NCI-H774 (cell line): ENCODE measurements at places on chromosomes 5 and 9.

GRCh38 chr9:84111726-84112125 lies 131.1 kb downstream of the RMI1 start:
- DNase-seq = no peak

- no peak for DNase-seq
These were observed 50.2 kb upstream of the UBAC1 start for GRCh38 chr9:136011376-136011702.

DNA sequence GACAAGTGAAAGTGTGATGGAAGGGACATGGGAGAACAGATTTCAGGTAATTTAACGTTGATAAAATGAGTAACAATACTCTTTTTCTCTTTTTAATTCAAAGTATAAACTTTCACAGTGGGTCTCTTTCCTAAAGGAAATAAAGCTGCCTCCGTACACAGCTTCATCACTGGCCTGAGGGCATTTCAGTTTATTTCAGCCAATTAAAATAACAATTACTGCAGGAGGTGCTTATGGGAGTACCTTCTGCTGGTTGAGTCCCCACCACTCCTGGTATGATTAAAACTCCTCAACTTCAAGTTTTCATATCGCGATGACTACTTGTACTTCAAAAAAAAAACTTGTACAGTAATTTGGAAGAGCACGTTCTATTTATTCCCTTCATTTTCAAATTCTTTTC lies 1845.9 kb downstream of the MAT2B start:
- no peak for DNase-seq

GRCh38 chr5:128687930-128688329 lies 149.9 kb upstream of the FBN2 start:
- no peak for DNase-seq

DNA sequence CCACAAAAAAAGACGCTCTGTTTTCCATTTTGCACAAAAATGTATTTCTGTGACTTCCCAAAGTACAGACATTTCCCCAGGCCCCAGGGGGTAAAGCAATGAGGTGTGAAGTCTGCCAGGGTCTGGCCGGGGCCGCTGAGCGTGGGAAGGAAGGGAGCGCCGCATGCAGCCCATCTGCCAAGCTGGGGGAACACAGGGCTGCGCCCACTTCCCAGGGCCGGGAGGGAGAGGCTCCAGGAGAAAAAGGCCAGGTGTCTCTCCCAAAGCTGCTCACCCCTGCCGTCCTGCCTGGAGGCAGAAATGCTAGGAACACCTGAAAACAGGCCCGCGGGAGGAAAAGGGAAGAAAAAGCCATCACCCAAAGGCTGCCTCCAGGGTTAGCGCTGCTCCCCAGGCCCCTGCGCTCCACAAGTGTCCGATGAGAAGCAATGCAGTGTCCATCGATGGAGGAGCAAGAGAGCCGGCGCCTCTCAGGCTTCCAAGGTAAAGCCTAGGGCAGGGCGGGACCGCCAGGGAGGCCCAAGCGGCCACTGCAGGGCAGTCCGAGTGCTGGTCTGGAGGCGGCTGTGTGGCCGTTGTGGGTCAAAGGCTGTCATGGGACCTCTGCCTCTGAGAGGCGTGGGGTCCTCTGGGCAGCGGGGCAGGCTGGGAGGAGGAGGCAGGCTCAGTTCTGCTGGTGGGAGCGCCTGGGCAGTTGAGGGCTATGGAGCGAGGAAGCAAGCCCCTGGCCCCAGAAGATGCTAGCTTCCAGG lies 6.0 kb upstream of the ZDHHC12 start:
- DNase-seq = no peak

DNA sequence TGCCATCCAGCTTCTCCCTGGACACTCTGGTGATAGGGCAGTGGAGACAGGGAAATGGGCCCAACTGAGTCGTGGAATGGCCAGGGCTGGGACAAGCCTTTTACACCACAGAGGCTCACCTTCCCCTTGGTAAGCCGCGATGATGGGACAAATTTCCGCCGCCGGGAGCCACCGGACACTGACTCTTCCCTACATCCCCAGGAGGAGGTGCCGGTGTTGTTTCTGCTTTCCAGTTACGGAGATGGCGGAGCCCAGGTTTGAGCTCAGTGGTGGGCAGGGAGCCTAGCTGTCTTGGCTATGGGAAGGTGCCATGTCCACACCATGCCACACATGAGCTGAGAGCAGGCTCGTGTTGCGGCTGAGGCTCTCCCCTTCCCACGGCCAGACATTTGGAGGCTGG lies 19.9 kb upstream of the WNK2 start:
- DNase-seq = no peak

DNA sequence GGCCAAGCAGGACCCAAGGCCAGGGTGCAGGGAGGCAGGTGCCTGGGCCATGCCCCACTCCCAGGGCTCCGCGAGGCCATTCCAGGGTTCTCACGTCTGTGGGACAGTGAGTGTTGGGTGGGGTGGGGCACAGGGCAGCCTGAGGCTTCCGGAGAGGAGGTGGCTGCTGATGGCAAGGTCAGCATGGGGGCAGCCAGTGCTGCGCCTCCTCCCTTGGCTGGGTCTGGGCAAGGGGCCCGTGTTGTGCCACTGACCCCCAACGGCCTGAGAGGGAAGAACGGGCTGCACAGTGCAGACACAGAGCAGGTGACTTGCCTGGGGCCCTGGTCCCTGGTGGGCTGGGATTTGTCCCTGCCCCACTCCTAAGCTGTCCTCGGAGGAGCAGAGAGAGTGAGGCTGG lies 82.1 kb downstream of the RXRA start:
- DNase-seq = no peak

- DNase-seq = no peak
These were observed 16.1 kb downstream of the GSN start for GRCh38 chr9:121283856-121284732.

GRCh38 chr9:78267889-78268288 lies 29.0 kb upstream of the PSAT1 start:
- DNase-seq = no peak

GRCh38 chr5:96478983-96479382 lies 45.9 kb upstream of the PCSK1 start:
- peak; percentile 42 for DNase-seq

GRCh38 chr5:53478411-53479044 lies 1.9 kb upstream of the FST start:
- peak; percentile 67 for DNase-seq

DNA sequence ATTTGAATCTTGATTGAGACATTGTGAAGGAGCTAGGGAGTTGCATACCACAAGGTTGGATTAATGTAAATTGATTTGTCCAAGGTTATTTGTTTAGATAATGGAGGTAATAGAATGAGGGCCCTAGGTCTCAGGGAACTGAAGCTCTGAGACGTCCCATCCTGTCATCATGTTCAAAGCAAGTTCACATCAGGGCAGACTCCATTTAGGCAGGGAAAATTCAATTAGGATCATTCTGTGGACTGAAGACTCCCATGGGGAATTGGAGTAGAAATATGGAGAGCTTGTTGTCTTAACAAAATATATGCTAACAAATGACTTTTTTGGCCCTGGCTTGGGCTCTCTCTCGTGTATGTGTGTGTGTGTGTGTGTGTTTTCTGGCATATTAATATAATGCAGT lies 722.0 kb upstream of the ADAMTS16 start:
- DNase-seq = no peak
